ENCODE measurements at places on chromosomes 3 and 15. TPM values are rescaled to one million over a fixed set of nuclear protein-coding genes. Genes with fewer than 3 reads are reported as not detected.

Gene LTK
- total RNA-seq, result 0.21 TPM

Gene SMCO1
- total RNA-seq, result not detected

Gene GPR149
- not detected for total RNA-seq

Gene ISLR2
- not detected for total RNA-seq

Gene EAF2
- 13.1 TPM for total RNA-seq

Gene TOP2B
- 112 TPM for total RNA-seq

Gene PRICKLE2
- not detected for total RNA-seq

Gene C3orf20
- total RNA-seq, result 0.10 TPM

Gene THUMPD3
- total RNA-seq, result 55.1 TPM

Gene PIGZ
- 1.9 TPM for total RNA-seq

Gene HHATL
- total RNA-seq, result not detected

Gene ITGA11
- 0.39 TPM for total RNA-seq

Gene ACKR2
- 2.3 TPM for total RNA-seq

Gene ROBO2
- not detected for total RNA-seq

Gene ECE2
- not detected for total RNA-seq

Gene AADACL2
- not detected for total RNA-seq

Gene CDCP1
- total RNA-seq, result 16.4 TPM

Gene NUP210
- total RNA-seq, result 206 TPM

Gene PPP1R14D
- total RNA-seq, result not detected

Gene PATL2
- total RNA-seq, result 27.4 TPM

Gene CCDC39
- not detected for total RNA-seq

Gene FAM81A
- total RNA-seq, result 4.6 TPM

Gene CLDN16
- total RNA-seq, result not detected

Gene TMEM207
- total RNA-seq, result not detected

Gene LDHAL6B
- total RNA-seq, result not detected

Gene OCA2
- not detected for total RNA-seq

Gene CTXN2
- not detected for total RNA-seq

Gene CDC25A
- total RNA-seq, result 30.3 TPM

Gene MEX3B
- 0.63 TPM for total RNA-seq

Gene GHSR
- total RNA-seq, result not detected

Gene BFSP2
- total RNA-seq, result 0.42 TPM

Gene ACOX2
- total RNA-seq, result not detected

Gene C3orf22
- total RNA-seq, result not detected

Gene TMEM89
- total RNA-seq, result 0.39 TPM

Gene CHRNA5
- total RNA-seq, result 2.1 TPM

Gene PAQR9
- total RNA-seq, result not detected

Gene FBXO22
- total RNA-seq, result 41.4 TPM

Gene PLSCR4
- 0.31 TPM for total RNA-seq

Gene MCTP2
- total RNA-seq, result 26.2 TPM

Gene LRRC15
- not detected for total RNA-seq

Gene ZPLD1
- total RNA-seq, result not detected

Gene CCR9
- total RNA-seq, result not detected

Gene UNC13C
- not detected for total RNA-seq

Gene CXCR6
- total RNA-seq, result 26.5 TPM

Gene EIF5A2
- total RNA-seq, result 10.8 TPM

Gene TMEM45A
- total RNA-seq, result 0.42 TPM

Gene AMIGO3
- 0.95 TPM for total RNA-seq

Gene GABRB3
- 0.11 TPM for total RNA-seq

Gene GOLGA8S
- 1.0 TPM for total RNA-seq

Gene AHSG
- not detected for total RNA-seq

Gene DPPA4
- total RNA-seq, result not detected

Gene SERPINI1
- total RNA-seq, result 1.7 TPM

Gene FBXW12
- total RNA-seq, result not detected

Gene UCN2
- total RNA-seq, result not detected

Gene IP6K1
- total RNA-seq, result 38.1 TPM
